ENCODE measurements at places on chromosomes 4 and X.

DNA sequence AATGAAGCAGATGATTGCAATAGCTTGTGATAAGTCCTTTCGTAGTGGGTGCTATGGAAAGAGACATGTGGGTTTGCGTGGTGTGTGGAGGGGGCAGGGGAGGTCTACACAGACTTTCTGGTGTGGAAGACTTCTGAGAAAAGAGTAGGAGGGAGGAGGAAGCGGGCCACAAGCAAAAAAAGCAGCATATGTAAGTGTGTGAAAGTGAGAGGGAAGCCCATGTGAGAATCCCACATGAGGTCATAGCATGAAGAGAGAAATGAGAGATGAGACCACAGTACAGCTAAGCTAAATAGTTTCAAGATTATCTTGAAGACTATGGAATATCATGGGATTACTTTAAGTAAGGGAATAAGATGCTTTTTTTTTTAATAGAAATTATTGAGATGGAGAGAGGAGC is 2039.9 kb upstream of the TENM3 start:
- no peak for DNase-seq

GRCh38 chrX:40153345-40154249 is 55.8 kb upstream of the BCOR start:
- no peak for DNase-seq

GRCh38 chr4:98399915-98400314 is 138.7 kb downstream of the RAP1GDS1 start:
- DNase-seq, result no peak

DNA sequence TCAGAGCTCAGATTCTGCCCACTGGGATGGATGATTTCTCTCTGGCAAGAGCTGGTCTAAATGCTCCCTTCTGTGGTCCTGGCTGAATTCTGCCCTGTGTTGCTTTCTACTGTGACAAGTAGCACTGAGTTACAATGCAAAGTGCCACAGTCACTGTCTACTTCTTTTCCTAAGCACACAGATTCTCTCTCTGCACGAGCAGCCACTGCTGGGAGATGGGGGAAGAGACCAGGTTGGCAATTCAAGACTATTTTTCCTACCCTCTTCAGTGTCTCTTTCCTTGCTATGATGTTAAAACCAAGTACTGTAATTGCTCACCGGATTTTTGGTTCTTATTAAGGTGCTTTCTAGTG is 45.5 kb downstream of the STAP1 start:
- no peak for DNase-seq

Measured in AG09309 (cell line).